ENCODE measurements at places on chromosomes 12 and 14. TPM values are rescaled to one million over a fixed set of nuclear protein-coding genes. Genes with fewer than 3 reads are reported as not detected.

DNA sequence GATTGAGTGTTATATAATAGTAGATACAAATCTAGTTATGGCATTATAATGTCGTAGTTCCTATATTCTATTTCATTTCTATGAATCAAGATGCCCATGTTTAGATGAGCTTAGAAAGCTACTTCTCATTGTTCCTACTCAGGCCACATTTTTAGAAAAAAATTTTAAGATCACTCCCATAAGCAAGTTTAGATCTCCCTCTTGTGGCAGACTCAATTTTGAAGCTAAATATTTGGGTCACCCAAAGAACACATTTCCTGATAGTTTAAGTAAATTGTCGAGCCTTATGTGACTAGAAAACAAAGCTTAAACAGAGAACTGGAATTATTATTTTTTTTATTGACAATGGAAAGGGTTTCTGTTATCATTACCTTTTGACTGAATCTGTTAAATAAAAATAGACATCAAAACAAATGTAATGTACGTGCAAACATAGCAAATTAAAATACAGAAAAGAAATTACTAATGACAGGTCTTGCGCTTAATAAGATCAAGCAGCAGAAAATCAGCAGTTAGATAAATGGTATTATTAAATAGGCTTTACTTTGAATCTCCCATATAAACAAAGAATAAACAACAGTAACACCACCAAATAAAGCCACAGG lies 180.2 kb downstream of the ACSS3 start:
- no peaks in the 10 kb centered on the region for H3K27me3 ChIP-seq
- no peaks in the 10 kb centered on the region for H3K4me1 ChIP-seq
- H3K27ac ChIP-seq: no peak overlapping the region
- no peaks in the 10 kb centered on the region for H3K36me3 ChIP-seq
- DNase-seq: no peak

Gene TBX5
- total RNA-seq: not detected

Gene WDHD1
- 36.9 TPM for total RNA-seq

Gene ADAM21
- total RNA-seq: not detected

- no peaks in the 10 kb centered on the region for H3K36me3 ChIP-seq
- no peak overlapping the region for H3K4me3 ChIP-seq
- no peaks in the 10 kb centered on the region for H3K27me3 ChIP-seq
- no peak overlapping the region for H3K27ac ChIP-seq
These were observed 41.4 kb downstream of the PTPRQ start for GRCh38 chr12:80485222-80485987.

DNA sequence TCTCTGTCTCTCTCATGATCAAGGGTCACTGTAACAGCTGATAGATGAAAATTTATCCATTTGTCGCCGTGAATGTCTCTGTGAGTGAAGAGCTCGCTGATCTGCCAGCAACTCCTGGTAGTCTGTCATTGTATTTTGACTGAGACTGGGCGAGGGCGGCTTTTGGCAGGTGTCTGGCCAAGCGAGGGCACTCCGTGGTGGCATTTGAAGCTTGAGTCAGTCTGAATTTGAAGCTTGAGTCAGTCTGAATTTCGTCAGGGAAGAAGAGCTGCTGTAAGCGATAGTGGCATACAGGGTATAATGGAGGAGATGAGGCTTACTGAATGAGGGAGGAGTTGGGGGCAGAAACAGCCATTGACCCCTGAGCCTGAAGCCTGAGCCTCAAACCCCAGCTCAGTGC lies 56.8 kb upstream of the FAM181A start:
- H3K4me3 ChIP-seq: no peak overlapping the region
- no peaks in the 10 kb centered on the region for H3K4me1 ChIP-seq
- H3K36me3 ChIP-seq: no peaks in the 10 kb centered on the region
- H3K27me3 ChIP-seq: peaks cover 29% of the 10 kb centered on the region
- no peak overlapping the region for H3K27ac ChIP-seq

DNA sequence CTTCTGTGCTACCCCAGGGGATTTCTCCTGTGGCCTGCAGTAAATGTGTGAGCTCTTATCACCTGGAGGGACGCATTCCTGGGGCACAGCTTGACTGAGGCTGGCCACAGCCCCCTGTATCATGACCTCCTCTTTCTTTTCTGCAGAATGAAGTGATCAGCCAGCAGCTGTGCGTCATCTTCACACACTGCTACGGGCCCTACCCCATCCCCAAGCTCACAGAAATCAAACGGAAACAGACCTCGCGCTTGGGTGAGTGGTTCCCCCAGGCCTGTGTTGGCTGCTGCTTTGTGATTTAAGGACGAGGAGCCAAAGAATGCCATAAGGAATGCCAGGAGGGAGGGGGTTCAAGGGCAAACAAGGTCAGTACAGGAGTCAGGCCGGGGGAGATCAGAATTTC lies 50.5 kb upstream of the PWP1 start:
- no peaks in the 10 kb centered on the region for H3K4me1 ChIP-seq
- no peak overlapping the region for H3K27ac ChIP-seq
- H3K36me3 ChIP-seq: no peaks in the 10 kb centered on the region
- DNase-seq: no peak

DNA sequence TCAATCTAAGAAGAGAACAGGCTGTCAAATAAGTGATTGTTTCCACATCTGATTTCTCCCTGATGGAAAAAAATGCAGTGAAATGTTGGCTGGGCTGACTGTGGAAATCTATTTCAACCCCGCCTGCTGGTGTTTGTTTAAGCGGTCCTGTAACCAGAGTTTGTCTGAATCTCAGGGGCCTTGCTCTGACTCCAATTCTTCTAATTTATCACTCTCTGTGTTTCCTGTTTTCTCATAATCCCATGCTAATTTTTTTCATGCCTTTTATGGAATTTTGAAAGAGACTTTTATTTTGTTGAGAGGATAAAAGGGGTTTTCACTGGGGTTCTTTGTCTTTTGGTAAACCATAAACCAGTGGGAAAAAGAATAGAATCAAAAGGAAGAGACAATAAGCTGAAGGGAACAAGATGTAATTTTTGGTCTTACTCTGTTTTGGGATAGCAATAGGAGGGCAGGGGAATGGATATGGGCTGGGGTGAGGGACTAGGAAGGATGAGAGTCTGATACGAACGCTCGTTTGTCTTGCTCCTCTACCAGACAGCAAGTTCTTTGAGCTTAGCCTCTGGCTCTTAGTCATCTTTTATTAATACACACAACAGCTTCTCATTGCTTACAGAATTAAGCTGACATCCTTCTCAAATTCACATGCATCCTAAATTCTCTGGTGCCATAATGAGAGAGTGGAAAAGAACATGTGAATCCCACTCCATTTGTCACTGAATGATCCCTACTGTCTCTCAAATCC lies 8.0 kb upstream of the MGP start:
- H3K4me3 ChIP-seq: no peak overlapping the region
- no peaks in the 10 kb centered on the region for H3K4me1 ChIP-seq

DNA sequence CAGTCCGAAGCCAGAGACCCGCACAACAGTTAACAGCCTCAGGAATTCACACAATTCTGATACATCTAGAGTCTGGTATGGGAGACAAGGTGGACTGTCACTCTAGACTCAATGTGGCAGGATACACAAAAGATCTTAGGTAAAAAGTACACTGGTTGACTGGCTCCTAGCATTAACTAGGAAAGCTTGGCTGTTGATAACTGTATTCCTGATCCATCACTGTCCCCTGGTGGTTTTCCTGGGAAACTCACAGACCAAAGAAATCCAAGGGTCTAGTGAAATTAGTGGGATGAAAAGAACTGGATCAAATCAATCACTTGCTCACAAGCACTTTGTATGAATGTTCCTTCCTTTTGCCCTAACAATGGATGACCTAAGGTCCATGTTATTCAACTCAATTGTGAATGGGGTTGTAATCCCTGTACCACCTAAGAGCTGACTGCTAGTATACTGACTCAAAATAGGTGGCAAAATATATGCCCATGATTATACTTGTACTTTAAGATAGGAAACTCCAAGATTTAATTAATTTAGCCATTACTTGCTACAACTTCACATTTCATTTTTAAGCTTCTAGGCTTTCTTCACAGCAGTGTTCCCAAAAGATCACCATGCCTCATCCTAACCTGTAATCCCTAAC lies 14.0 kb downstream of the NPC2 start:
- H3K4me3 ChIP-seq: no peak overlapping the region
- H3K27me3 ChIP-seq: no peaks in the 10 kb centered on the region
- H3K27ac ChIP-seq: no peak overlapping the region
- peaks cover 14% of the 10 kb centered on the region for H3K36me3 ChIP-seq
- H3K4me1 ChIP-seq: no peaks in the 10 kb centered on the region
